ENCODE measurements at places on chromosomes 5 and 9.

DNA sequence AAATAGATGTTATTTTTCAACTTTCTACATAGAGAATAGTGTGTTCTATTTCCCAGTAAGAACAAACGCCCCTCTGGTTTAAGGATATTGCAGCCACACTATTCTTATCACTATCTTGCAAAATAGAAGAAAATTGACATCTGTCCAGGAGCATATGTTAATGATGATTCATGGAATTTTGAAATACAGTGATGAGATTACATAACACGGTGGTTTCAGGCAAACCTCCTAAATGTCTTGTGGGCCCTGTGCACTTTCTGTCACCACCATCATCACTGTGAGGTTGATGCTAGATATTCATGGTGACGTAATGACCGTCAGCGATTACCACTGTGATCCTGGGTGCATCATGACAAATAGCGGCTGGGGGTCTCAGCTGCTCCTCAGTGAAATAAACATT lies 48.1 kb downstream of the CFAP90 start:
- peak; percentile 0 for DNase-seq

- no peak for DNase-seq
Observed at GRCh38 chr5:38816083-38817030, 29.5 kb upstream of the OSMR start.

GRCh38 chr9:134735441-134736175 lies 94.0 kb downstream of the COL5A1 start:
- DNase-seq: no peak

DNA sequence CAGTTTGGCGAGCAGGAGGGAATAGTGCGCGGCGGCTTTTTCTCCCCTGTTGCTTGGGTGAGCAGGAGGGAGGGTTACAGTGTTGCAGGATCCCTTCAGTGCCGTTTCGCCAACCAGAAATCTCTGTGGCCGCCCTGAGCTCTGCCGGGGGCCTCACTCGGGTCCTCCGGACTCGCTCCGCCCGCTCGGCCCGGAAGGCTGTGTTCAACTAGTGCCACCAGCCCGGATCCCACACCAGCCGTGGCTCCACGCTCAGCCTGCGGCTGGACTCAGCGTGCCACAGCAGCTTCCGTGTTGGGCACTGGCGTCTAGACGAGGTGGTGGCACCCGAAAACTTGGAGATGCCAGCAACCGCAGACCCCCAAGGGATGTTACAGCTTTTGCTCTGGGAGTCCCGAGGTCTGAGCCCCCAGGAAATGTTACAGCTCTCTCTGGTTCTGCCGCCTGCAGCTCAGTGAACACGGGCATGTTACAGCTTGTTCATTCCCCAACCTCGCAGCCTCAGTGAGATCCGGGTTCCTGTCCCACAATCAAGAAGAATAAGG lies 16.0 kb upstream of the OR13C9 start:
- DNase-seq: no peak

Data from fibroblast of skin of right quadriceps (primary cell).